ENCODE measurements at places on chromosomes 1 and 21.

GRCh38 chr1:236058141-236058934 is 6.6 kb downstream of the NID1 start:
- no peak for DNase-seq

GRCh38 chr1:219585837-219586455 is 27.0 kb downstream of the ZC3H11B start:
- DNase-seq: no peak

- no peak for DNase-seq
These were observed 68.8 kb upstream of the BMP8A start for GRCh38 chr1:39422614-39423013.

DNA sequence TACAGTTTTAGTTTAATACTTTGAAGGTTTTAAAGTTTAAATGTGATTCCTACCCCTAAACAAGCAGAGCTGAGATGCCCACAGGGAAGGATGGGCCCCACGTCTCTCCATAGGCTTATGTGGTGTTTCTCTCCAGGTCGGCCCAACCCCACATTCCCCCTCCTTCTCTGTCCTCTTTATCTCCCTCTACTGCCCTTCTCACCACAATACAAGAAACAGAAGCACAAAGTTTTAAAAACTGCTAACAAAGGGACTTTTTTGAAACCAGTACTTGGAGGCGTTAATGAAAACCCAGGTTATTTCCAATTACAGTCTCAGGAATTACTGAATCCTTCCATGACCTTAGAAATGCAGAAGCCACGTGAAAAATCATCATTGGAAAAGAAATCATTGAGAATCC is 324.0 kb downstream of the NTNG1 start:
- DNase-seq: no peak

- no peak for DNase-seq
These were observed 10.9 kb downstream of the ERRFI1 start for GRCh38 chr1:8015036-8015808.

- no peak for DNase-seq
These were observed 15.3 kb upstream of the KLHDC8A start for GRCh38 chr1:205371871-205372660.

DNA sequence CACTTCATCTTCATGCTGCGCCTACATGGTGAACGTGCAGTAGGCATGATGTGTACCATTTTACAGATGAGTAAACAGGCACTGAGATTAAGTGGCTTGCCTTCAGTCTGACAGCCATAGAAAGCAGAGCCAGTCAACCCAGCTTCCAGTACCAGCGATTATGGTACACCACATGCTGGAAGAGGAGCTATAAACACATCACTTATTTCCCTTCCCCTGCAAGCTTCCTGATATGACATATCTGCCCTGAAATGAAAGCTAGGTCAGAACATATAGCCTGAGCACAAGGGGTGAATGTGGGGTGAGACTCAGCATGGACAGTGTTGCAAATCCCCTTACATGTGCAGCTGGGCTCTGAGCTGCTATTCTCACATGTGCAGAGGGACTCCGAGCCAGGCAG is 33.8 kb upstream of the IL20 start:
- no peak for DNase-seq

- DNase-seq: no peak
These were observed 24.7 kb downstream of the MEF2D start for GRCh38 chr1:156475568-156476500.

DNA sequence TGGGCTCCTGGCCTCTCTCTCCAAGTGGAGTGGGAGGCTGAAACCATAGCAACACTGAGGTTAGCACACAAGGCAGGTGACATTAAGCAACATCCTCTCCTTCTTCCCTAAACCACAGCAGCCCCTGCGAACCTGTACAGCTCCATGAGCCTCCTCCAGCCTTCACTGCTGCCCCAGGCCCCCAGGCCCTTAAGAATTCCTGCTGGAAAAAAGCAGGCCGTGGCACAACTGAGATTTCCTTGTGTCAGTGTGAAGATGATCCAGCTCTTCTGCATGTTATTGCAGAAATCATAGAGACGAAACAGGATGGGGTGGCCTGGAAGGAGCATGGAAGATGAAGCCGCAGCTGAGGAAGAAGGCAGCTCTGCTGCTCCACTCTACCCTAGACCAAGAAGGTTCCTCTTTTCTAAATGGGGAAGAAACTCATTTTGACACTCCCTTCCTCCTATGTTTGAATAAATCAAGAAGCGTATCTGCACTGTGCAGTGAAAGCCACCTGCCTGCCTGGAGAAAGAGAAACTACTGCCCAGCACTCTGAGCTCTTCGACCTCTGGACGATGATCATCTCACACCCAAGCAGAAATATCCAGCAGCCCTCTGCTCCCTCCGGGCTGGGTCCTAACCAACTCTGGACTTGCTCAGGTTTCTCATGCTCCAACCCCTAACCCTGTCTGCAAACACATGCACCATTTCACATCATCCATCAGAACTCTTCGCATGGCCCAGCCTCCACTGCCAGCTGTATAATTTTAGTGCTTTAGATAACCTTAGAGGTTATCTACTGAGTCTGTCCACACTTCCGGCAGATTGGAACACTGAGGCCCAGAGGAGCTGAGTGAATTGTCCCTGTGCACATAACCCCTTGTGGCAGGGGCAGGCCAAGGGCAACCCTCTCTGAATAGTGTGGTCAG is 20.7 kb downstream of the SH3BP5L start:
- DNase-seq: no peak

- no peak for DNase-seq
These were observed 553.4 kb downstream of the LTN1 start for GRCh38 chr21:28439251-28439650.

GRCh38 chr21:31198575-31198974 is 145.5 kb downstream of the TIAM1 start:
- DNase-seq: no peak

- no peak for DNase-seq
These were observed 16.2 kb downstream of the PI4KB start for GRCh38 chr1:151311011-151311410.

DNA sequence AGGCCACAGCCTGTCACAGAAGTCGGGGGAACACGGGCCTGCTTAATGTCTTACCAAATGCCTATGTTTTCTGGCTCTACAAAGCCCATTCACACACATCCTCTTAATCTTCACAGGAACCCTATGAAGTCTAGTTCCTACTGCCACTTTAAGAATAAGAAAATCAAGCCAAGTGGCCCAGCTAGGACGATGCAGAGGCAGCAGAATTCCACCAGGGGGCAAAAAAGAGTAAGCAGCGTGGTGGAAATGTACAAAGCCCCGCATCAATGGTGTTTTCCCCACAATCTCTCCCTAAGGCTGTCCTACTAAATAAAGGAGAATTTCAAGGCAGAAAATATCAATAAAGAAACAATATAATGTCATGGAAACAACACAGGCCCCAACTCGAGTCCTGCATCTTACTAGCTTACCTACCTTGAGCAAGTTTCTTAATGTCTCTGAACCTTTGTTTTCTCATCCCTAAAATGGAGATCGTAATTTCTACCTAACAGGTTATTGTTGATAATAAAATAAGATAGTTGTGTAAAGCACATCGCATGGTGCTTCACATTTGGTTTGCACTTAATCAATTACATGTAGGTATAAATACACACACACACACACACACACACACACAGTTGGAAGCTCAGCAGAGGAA is 21.4 kb downstream of the SEC16B start:
- no peak for DNase-seq

GRCh38 chr1:73901738-73902137 is 296.2 kb downstream of the LRRIQ3 start:
- no peak for DNase-seq

DNA sequence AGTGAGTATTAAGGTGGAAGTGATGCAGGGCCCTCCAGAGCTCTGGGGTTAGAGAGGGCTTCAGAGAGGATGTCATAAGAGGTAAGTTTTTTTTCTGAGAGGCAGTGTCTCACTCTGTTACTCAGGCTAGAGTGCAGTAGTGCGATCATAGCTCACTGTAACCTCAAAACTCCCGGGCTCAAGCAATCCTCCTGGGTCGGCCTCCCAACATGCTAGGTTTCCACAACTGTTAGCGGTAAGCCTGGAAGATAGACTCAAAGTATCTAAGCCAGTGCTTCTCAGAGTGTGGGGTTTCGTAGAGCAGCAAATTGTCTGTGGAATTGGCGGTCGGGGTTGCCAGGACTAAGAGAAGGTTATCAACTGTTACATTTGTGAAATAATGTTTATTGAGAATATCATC is 18.6 kb upstream of the IGSF3 start:
- DNase-seq: no peak

GRCh38 chr1:211938561-211938997 is 96.8 kb downstream of the INTS7 start:
- DNase-seq: no peak

- no peak for DNase-seq
These were observed 143.3 kb downstream of the DENND1B start for GRCh38 chr1:197632005-197632404.

DNA sequence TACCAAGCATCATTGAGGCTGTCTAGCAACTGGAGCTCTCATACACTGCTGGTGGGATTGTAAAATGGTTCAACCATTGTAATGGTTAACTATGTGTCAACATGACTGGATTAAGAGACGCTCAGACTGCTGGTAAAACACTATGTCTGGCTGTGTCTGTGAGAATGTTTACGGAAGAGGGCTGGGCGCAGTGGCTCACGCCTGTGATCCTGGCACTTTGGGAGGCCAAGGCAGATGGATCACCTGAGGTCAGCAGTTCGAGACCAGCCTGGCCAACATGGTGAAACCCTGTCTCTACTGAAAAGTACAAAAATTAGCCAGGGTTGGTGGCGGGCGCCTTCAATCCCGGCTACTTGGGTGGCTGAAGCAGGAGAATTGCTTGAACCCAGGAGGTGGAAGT is 4.8 kb upstream of the FCRLA start:
- DNase-seq: no peak

DNA sequence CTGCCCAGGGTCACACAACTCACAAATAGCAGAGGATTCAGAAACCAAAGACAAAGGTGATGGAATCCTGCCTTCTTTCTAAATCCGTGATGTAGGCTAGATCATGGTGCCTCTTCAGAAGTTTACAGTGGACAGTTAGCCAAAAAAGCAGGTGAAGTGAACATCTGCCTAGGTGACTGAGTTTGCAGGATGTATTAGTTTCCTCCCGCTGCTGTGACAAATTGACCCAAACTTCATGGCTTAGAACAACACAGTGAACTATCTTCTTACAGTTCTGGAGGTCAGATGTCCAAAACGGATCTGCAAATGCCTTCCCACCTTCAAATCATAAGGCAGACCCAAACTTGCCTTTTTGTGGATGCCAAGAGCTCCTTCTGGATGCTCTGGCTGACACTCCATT is 3.2 kb upstream of the TMEM51 start:
- no peak for DNase-seq

- no peak for DNase-seq
These were observed 10.4 kb downstream of the TTLL10 start for GRCh38 chr1:1183833-1184775.

DNA sequence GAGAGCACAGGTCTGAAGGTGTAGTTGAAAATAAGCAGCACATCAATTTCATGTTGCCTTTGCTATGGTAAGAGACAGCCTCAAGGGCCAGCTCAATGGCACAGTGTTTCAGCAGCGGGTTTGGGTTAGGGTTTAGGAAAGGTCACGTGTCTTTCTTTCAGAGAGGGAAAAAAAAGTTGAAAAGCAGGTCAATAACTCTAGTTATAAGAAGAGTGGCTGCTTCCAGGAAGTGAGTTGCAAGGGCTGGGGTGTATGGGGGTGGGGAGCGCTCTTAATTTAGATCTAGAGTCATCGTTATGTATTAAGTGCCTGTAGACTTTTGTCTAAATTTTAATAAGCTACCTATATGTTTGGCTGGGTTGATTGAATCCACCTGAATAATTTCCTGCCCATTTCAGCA is 118.5 kb upstream of the SPAG17 start:
- no peak for DNase-seq

DNA sequence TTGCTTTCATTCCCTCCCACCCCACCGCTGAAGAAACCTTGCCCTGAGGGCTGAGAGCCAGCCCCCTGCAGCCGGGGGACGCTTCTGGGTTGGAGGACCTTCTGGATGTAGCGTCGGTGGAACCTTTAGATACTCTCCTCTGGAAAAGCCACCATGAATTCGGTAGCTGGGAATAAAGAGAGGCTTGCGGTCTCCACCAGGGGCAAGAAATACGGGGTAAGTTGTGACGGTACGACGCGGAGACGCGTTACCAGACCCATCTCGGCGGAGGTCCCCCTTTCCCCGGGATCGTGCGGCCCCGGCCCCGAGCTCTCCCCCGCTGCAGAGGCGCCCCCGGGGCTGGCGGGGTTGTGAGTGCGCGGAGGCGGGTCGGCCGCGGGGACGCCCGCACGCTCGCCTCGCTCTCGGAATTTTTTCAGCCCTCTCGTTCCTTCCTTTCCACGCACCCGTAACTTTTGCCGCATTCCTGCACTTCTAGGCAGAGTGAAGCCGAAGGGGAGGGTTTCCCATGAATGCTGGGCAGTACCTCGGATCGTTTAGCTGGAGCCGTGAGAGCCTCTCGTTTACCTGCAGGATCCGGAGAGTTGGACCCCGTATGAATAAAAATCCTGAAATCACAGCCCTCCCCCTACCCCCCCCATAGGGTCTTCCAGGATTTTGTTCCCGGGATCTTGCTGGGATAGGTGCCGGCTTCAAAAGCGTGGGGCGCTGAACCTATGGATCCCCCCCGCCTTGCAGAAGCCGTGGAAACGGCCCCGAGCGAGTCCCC is 671 bp downstream of the KIF26B start:
- no peak for DNase-seq

DNA sequence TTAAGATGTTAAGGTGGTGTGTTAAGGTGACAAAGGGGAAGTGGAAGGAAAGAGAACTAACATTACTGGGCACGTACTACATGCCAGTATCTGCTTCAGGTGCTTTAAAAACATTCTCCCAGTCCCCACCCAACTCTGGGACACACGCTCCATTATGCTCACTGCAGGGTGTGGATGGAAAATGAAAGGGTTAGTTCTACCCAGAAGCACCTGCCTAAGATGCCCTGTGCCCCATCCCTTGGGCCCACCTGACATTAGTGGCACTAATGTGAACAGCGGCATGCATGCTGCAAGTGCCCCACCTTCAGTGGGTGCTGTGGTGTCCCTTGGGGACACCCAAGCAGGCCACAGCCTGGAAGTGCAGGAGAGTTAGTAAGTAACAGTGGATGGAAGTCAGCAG is 82.9 kb upstream of the CXADR start:
- DNase-seq: no peak

GRCh38 chr1:218480137-218480536 is 135.0 kb downstream of the TGFB2 start:
- DNase-seq: no peak

Data from T-helper 1 cell (primary cell).